Spinal cord (tissue), 10 donors: ENCODE measurements at places on chromosomes 6 and 20.

DNA sequence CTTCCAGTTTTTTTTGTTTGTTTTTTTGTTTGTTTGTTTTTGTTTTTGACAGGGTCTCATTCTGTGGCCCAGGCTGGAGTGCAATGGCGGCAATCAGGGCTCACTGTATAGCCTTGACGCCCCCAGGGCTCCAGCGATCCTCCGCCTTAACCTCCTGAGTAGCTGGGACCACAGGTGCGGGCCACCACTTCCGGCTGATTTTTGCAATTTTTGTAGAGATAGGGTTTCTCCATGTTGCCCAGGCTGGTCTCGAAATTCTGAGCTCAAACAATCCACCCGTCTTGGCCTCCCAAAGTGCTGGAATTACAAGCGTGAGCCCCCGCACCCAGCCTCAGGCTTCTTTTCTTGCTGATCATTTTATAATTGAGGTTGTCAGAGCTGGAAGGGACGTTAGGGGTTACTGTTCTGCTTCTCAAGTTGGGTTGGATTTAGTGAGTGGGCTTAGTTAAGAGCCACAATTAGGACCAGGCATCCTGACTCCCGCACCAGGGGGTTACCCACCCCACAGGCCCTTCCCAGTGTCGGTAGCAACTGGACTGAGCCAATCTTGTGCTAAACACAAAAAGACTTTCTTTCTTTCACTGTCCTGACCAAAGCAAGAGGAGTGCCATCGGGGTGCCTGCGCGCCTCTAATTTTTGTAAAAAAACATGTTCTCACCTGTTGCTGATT lies 13.1 kb upstream of the ZSCAN9 start:
- DNase-seq, result no peak

DNA sequence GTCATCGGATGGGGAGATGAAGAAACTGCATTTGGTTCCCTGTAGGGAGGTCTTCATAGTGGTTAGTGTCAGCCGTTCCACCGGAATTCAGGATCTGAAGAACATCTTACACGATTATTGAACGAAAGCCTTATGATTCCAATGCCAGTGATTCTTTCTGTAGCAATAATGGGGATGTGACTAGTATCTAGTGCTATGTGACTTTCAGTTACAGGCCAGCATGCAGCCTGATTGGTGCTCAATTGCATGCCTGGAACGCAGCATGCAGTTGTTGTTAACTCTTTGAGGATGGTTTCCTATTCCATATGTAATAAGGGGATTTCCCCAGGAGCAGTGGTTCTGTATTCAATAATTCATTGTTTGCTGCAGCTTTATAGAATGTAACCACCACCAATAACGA lies 71.6 kb upstream of the SLC22A1 start:
- no peak for DNase-seq

DNA sequence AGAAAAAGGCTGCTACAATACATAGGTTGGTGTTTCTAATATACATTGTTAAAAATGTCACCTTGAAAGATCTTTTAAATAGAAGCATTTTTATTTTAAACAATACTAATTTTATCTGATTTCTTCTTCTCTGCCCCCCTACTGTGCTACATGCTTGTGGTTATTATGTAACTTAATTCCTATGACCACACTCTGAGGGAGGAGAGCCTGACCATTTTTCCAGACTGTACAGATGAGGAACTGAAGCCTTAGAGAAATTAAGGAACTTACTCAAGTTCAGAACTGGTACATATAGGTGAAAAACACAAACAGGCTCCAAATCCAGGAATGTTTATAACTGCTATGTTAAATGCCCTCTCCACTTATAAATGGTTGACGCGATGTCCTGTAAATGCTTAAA lies 43.4 kb upstream of the ARHGAP18 start:
- DNase-seq, result no peak

DNA sequence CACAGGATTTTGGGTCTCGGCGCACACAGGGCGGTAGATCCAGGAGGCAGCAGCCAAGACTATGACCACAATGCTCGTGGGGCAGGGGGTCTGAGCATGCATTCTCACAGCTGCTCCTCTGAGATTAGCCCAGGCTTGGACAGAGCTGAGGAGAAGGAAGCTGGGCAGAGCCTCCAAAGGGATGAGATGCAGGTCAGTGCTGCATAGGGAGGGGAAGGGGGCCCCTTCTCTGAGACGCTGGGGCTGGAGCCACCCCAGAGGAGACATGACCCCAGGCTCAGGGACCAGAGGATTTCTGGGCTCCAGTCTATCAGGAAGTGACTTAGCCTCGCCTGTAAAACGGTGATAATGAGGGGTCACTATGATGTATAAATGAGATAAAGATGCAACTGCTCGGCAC lies 93.9 kb downstream of the BFSP1 start:
- no peak for DNase-seq

- no peak for DNase-seq
Observed at GRCh38 chr20:51183451-51183850, 160.5 kb upstream of the KCNG1 start.

GRCh38 chr6:36786055-36786675 lies 53.1 kb downstream of the CPNE5 start:
- no peak for DNase-seq

GRCh38 chr20:23404196-23404595 lies 17.1 kb downstream of the NAPB start:
- no peak for DNase-seq

DNA sequence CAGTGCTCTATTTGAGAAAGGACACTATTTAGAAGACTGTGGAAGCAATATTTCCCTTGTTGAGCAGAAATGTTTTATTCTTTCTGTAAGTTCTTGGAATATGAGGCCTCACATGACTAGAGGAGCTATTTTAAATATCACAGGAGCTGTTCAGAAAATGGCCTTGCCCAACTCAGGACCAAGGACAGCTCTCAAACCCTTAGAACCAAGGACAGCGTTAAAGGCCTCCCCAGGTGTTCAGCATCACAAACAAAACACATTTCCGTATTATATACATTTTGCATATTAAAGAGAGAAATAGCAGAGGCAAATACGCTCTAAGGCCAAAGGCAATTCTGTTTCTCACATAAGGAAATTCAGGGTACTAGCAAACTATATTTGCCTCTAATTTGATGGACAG lies 631.4 kb downstream of the CDH26 start:
- no peak for DNase-seq

- no peak for DNase-seq
Observed at GRCh38 chr6:107489636-107490565, at the start of gene SOBP. SOBP (plus strand) TSS chr6:107490117; CDS start chr6:107490617, 500 bp downstream.

DNA sequence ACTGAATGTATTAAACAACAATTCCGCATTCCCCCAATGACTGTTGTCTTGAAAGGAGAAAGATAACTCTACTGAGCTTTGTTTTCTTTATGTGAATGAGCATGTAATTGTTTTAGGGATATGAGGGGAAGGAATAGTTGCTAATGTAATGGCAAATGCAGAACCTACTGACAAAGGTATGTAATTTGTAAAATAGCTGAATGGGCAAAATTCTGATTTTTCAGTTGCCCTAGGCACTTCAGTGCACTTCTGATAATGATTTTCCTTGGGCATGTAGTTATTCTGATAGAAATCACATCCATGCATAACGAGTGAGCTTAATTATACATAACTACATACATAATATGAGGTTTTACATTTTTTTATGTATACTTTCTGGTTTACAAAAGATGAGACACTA lies 53.4 kb upstream of the FOXO3 start:
- DNase-seq, result no peak

DNA sequence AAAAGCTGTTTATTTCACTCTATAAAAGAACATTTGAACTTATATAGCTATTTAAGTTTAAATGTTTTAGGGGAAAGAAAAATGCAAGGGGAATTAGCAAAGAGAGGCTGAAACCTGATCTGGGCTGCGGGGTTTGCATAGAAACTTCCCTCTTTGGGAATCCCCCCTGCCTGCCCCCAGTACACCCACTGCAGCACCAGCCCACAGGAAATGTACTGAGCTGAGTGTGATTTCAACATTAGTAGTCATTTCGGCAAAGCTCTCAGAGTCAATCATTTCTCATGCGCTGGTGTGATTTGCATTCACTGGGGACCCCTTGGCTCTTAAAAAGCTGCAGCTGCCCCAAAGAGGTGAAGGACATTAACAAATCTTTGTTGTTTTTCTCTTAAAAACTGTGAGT lies 859.4 kb downstream of the MAFB start:
- no peak for DNase-seq

DNA sequence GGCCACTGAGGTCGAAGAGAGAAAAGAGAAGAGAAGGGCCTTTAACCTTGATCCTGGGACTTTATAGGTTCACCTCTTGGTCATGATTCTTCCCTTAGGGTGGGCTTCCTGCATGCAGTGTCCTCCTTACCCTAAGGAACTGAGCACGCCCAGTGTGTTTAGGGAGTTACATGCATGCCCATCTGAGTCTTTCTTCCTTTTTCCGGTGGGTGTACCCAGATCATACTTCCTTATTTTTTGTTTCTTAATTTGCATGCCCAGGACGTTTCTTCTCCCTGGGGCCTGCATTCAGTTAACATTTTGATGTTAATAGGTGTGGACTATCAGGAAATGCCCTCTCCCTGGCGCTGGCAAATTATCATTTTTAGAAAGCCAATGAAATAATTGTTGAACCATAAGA lies 91.5 kb downstream of the HTR1B start:
- DNase-seq, result no peak

GRCh38 chr20:56400001-56400640 lies 7.7 kb downstream of the CSTF1 start:
- peak; percentile 75 for DNase-seq

DNA sequence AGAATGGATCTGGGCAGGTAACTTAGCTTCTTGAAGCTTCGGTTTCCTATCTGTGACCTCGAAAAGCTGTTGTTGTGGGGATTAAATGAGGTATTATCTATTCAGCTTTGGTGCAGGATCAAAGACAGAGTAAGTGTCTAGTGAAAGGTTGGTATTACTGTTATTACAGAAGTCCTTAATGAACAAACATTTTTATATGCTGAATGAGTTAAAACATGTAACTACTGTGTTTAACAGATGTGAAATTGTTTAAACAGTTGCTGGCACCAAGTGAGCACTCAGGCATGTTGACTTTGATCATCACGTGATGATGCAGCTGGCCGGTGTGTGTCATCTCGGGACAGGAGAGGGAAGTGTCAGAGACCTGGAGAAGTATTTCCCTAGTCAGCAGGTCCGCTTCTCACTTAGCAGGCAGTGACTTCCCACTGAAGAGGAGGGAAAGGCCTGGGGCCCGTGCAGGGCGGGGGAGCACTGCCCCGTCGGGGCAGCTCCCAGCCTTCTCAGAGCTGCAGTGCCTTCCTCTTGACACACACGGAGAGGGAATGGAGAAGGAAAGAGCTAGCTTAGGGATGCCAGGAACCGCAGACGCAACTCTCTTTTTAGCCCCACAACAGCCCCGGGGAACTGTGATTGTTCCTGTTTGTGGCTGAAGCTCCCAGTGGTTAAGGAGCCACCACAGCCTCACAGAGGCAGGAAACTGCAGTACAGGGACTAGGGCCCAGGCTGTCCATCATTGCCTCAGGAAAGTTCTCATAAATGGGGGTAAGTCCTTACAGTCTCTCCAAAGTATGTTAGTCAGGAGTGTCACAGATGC lies 18.0 kb downstream of the TUBB2A start:
- no peak for DNase-seq

- DNase-seq, result no peak
Observed at GRCh38 chr20:17611540-17612286, 41.8 kb downstream of the DSTN start.

DNA sequence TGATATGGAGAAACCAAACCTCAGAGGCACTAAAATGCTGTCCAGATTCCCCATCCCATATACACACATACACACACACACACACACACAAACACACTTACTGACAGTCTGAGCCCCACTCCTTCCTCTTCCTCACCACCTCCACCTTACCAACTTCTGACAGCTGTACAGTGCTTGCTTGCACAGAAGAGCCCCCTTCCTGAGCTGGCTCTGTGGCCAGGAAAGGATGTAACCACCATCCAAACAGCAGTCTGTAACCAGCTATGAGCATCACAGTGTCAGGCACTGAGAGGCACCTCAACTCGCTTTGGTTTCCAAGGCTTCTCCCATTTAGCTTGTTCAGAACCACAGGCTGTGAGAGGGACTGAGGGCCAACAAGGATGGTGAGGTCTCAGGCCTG lies 5.9 kb upstream of the C6orf136 start:
- DNase-seq, result no peak

- no peak for DNase-seq
Observed at GRCh38 chr20:54598352-54598751, 123.0 kb downstream of the DOK5 start.

- no peak for DNase-seq
Observed at GRCh38 chr6:17352302-17352701, 41.1 kb upstream of the CAP2 start.

DNA sequence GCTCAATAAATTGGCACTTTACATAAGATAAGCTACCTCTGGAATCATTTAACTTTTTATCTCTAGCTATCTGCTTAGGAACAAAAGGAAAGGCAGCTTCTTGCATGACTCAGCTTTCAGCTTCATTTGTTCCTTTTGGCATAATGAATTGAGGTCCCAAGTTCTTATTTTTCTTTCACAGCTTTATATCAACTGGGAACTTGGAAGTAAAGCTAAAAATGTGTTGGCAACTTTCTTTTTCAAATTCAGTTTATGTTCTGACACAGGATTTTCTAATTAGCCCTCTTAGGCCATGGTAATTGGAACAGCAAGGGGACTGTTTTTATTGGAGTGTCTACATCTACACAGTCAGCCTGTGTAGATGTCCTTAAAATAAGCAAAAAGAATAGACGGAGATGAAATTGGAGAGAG lies 55.2 kb upstream of the MRAP2 start:
- DNase-seq, result peak; percentile 38

- no peak for DNase-seq
Observed at GRCh38 chr20:47152068-47152467, 204.4 kb downstream of the ZMYND8 start.

DNA sequence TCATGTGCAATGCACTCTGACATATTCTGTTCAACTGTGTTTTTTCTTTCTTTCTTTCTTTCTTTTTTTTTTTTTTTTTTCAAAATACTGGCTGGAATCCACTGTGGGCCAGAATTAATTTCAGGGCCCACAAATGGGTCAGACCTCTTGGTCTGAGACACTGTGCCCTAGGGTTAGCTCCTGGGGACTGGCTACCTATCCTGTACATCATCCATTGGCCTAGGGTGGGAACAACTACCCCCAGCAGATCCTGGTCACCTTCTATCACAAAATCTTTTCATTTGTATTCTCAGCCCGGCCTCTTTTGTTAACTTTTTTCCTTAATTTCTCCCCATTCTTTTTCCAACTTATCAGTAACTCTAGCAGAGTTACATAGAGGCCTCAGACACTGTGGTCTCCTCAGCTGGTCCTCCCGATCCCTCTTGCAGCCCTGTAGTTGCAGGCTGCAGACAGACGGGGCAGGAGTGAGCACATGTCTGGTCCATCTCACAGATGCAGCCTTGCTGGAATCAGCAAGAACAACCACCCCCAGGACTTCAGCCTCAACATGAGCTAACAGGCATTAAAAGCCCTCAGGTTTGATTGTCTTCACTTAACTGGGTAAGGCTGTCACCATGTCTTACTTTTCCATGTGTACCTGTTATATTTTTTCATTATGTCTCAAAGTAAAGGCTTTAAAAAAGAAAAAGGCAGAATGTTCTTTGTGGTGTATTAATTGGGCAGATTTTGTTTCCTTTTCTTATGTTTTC lies 41.3 kb downstream of the TXLNB start:
- DNase-seq, result peak; percentile 51
